ENCODE measurements at places on chromosomes 7 and 10. TPM values are rescaled to one million over a fixed set of nuclear protein-coding genes. Genes with fewer than 3 reads are reported as not detected.

IL6 gene
- not detected for total RNA-seq

GRCh38 chr7:69358163-69358821, 240.0 kb upstream of the AUTS2 start:
- DNase-seq: no peak

DNA sequence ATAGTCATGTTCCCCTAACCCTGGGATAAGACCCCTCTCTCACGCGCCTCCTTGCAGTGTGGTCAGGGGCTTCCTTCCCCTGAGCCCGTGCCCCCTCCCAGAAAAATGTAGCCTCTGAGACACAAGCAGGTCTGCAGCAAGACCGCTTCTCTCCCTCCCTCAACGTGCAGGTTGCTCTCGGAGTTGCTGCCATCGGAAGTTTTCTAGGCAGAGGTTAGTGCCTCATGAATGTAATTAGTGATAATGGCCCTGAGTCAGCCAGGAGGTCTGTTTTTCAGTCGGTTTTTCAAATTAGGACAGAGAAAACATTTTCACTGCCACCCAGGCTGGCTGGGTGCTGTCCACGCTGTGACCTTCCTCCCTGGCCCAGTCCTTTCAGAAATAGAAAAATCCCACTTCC, 43.2 kb upstream of the PRLHR start:
- DNase-seq: no peak

- no peak for DNase-seq
Observed at GRCh38 chr7:3710122-3710521, 409.1 kb downstream of the SDK1 start.

DNA sequence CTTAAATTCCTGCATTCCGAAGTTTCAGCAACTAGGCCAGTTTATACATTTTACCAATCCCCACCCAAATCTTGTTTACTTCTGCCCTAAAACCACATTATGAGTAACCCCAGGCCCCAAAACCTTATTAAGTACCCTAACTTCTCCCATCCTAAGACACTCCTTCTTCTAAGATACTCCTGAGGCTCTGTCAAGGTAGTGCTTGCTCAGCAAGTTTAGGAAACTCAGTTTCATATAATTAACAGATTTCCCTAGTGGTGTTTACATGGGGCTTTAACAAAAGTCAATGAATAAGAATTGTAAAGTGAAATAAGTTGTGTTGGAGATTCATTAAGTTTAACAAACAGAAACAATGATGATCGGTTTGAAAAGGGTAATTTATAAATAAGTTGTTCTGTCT, 77.8 kb downstream of the CPEB3 start:
- no peak for DNase-seq

DNA sequence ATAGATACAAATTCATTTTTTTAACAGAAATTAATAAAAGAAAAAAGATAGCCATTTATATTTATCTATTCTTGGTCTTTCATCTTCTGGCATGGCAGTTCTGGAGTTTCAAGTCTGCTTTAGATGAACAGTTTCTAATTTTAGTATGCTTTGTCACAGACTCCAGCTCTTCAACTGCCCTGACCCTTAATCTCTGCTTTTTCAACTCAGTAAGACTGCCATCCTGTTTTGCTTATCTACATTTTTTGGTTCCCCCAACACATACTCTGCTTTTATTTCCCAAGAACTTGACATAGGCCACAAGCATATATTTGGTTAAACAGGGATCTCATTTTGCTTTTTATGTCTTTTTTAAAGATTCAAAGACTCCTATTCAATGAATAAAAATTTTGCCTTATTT, 309.3 kb upstream of the KCND2 start:
- no peak for DNase-seq
